ENCODE measurements at places on chromosomes 2 and 18.

DNA sequence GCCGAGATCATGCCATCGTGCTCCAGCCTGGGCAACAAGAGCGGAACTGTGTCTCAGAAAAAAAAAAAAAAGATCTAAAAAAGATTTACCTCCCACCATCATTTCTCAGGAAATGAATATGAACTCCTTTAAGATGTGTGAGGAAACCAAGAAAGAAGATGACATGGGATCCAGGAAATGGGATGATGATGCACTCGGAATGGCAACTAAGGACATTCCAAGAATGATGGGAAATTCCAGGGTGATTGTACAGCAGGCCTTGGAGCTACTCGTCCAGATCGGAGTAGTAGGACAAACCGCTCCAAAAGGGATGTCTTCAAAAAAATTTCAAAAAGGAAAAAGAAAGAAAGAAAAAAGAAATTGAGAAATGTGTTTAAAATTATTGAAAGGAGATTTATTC is 84.9 kb upstream of the PMAIP1 start:
- no peak for DNase-seq

GRCh38 chr2:70785137-70785911 is 5.1 kb downstream of the FIGLA start:
- peak; percentile 41 for DNase-seq

GRCh38 chr2:65458999-65459398 is 26.6 kb upstream of the SPRED2 start:
- DNase-seq = no peak

DNA sequence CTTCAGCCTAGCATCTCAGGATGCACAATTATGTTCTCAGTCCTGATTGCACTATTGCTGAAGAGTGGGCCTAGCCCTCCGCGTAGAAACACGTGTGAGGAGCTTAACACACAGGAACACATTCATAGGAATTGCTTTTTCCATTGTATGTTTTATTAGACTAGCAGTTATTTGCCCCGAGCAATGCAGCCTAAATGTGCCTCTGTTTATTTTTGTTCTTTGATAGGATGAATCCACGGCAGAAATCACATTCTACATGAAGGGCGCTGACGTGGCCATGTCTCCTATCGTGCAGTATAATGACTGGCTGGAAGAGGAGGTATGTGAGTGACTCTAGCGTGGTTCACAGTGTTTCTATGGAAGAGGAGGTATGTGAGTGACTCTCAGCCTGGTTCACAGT is 65.9 kb upstream of the NFATC1 start:
- DNase-seq = no peak

DNA sequence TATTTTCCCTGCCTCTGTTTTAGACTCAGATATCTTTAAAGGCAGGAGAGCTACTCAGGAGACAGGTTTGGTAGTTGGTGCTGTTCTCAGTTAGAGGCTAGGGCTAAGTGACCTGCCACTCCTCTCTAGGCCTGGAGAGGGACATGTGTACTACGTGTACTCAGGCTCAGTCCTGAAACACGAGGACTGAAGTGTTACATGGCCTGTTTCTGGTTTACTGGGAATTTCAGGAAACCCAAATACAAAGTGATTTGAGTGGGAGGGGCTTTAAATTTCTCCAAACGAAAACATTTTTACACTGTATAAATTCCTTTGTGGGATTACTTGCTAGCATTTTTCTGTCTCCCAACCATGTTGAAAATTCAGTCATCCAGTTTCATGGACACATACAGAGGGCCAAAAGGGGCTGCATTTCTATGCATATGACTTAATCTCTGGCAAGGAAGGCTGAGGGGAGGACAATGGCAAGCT is 343.3 kb downstream of the CYP26B1 start:
- no peak for DNase-seq

DNA sequence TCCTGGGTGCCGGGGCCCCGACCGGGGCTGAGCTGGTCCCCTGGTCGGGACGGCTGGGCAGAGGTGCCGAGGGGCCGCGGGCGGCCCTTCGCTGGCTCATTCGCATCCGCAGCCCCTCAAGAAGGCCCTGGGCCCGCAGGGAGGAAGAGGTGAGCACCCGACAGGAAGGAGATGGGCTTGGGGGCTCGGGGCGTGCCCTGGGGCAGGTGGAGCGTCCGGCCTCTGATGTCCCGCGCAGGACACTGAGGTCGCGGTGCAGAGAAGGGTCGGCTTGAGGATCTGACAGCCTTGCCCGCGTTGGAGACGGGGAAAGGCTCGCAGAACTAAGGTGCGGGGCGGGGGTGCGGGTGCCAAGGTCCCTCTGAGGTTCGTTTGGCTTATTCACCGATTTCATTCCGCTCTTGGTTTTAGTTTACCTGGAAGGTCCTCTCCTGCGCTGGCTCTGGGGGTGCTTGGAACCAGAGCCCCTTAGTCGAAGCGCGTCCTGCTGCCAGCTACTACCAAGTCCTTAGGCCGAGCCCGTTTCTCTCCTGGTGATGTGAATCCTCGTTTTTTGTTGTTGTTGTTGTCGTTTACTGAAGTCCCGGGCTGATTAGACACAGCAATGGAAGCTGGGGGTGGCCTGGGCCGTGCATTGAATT is 18.9 kb upstream of the CD8A start:
- DNase-seq = no peak

GRCh38 chr2:173720306-173720705 is 244.9 kb downstream of the SP3 start:
- no peak for DNase-seq

- DNase-seq = no peak
These were observed 430.4 kb downstream of the TXNL1 start for GRCh38 chr18:56207989-56208388.

DNA sequence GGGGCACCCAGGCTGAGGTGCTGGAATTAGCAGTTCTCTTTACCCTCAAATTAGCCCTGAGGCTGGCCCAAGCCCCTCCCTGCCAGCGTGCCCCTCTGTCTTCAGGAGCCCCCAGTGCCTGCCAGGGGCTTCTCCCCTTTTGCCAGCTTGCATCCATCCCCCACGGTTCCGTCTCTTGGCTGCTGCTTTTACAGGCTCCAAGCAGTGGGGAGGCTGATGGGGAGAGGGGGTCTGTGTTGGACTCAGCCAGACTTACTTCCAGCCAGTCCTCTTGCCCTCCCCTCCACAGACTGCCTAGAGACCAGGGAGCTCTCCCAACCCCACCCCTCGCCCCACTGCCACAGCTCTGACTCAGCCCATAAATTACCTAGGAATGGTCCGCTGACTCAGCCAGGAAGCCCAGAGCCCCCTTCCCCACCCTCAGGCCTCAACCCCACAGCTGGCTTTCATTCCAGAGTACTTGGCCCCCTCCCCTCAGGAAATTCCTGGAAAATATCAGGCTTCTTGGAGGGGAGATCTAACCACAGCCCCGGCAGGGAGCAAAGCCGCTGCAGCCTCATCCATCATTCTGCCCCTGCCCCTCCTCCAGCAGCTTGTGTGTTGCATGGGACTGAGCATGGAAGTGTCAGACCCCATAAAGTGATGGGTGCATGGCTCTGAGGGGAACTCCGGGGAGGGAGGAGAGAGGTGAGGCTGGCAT is 184.6 kb downstream of the ZFP36L2 start:
- DNase-seq = no peak

- no peak for DNase-seq
These were observed 42.7 kb upstream of the MSH2 start for GRCh38 chr2:47360283-47360682.

DNA sequence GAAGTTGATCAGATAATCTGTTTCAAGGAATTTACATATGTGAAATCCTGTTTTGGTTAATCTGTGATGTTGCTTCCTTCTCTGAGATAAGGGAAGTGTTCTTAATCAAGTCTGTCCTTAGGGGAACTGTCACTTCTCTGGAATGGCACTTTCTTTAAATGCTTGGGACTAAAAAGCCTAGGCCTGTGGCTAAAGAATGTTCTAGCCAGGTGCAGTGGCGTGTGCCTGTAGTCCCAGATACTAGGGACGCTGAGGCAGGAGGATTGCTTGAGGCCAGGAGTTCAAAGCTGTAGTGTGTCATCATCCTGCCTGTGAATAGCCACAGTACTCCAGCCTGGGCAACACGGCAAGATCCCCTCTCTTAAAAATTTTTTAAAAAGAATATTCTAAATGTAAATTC is 217.6 kb upstream of the SIX3 start:
- DNase-seq = no peak

GRCh38 chr18:13641551-13642439 is 84.6 kb downstream of the FAM210A start:
- DNase-seq = no peak

DNA sequence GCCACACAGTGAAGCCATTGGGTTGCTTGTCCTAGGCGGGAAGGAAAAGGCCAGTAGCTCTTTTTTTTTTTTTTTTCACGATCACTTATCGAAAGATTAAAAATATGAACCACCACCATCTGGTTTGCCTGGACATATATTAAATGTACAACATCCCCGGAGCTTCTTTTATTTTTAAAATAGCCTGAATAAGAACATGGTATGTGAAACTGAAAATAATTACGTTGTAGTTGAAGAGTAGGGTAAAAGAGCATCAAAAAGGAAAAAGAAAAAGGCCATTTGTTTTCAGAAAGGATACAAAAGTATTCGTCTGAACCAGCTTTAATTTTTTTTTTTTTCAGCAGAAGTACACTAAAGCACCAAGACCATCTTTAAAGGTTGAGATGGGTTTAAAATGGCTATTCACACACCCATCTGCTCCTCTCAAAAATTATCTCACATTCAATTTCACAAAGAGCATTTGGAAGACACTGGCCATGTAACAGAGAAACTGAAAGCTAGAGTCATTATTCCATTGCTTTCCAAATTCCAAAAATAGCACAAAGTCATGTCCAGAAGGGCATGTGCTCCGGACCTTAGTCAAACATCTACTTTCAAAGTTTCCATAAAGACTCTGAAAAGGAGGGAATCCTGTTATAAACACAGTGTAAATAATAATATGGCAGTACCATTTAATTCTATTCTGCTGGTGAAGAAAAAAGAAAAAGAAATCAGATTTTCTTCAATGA is 82.9 kb downstream of the SCN3A start:
- DNase-seq = no peak

GRCh38 chr2:133171393-133172004 is 396.8 kb downstream of the NCKAP5 start:
- peak; percentile 22 for DNase-seq

DNA sequence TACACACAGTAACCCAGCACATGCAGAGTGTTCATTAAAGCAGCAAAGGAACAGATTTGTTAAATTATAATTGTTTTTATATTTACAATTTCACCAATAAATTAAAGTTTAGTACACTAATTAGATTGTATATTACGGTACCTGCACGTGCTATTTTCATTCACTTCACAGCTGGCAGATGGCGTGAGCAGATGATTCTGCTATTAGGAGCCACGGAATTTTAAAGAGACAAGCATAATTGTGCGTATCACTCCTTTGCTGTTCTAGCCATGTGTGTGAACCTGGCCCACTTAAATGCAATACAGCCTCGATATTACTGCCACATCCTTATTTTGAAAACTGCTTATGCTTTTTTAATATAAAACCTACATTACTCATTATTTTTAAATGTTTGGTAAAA is 332.8 kb upstream of the SOX11 start:
- DNase-seq = no peak

GRCh38 chr18:78906066-78906465 is 73.6 kb upstream of the SALL3 start:
- DNase-seq = no peak

- DNase-seq = no peak
These were observed 5.4 kb downstream of the SOX11 start for GRCh38 chr2:5697562-5697961.

DNA sequence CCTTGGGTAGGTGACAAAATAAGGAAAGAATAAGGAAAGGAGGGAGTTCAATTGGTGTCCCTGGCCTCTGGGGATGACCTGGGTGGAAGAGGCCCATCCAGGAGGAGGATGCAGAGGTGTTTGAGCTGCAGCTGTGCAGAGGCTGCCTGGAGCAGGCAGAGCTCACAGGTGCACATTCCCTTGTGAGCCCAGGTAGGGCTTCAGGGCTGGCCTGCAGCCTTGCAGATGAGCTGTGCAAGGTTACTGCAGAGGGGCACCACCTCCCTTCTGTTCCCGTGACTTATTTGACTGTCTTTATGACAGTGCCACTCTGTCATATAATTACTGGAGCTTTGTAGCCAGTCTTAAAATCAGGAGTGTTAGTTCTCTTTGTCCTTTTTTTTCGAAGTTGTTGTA is 263.2 kb upstream of the HS6ST1 start:
- no peak for DNase-seq

DNA sequence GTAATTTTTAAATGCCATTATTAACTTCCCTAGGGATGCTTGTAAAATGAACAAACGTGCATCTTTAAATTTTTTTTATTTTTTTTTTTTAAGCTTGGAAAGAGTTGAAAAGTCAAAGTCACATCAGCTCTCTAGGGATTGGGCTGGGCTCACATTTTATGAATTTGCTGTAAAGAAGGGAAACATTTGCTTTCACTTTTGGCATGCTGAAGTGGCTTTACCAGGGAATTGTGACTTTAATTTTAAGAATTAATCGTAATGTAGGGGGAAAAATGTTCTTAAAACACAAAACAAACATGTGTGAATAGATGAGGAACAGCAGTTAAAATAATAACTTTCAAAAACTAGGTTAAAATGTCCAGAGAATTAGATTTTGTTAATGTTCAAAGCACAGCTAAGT is 123.0 kb downstream of the AGAP1 start:
- no peak for DNase-seq

DNA sequence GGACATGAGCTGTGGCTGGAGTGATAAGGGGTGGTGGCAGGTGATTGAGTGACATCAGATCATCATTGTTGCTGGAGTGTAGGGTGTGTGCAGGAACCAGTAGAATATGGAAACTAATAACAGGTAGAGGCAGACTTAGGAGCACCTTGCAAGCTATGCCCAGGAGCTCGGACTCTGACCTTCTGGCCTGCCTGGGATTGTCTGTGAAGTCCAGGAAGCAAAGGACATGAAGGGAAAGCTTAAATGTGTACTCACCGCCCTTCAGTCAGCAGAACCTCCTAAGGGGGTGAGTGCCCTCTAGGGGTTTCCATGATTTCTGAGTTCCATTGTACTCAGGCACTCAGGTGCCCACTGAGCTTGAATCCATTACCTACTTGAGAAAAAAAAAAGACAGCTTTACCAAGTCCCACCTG is 104.2 kb downstream of the CRIM1 start:
- no peak for DNase-seq

DNA sequence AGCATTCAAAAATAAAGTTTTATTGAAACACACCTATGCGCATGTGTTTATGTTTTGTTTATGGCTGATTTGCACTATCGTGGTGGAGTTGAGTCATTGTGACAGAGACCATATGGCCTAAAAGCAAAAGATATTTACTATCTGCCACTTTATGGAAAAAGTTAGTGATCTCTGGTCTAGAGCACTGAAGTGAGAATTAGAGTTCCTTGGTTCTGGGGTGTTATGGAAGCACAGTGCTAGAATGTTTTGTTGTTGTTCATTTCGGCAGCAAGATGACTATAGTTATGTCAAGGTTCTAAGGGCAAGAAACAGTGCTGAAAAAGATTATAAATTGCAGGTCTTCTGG is 416.5 kb downstream of the SLC4A3 start:
- no peak for DNase-seq

Measured in GM10248 (cell line).